ENCODE measurements at places on chromosomes 7 and 10.

DNA sequence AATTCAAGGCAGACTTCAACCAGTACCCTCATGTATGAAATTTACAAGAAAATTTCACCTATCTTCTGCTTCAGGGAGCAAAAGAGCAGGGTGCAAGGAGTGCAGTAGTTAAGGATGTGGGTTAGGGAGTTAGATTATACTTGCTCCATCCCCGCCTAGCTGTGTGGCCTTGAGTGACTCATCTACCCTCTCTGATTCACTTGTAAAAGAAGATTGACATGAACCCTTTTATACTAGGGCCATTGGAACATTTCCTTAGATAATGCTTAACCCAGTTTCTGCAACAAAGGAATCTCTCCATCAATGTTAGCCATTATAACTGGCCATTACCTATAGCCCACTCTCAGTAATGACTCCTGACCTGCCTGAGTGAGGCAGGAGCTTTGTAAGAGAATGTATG lies 10.2 kb upstream of the HSPA12A start:
- no peak for DNase-seq

DNA sequence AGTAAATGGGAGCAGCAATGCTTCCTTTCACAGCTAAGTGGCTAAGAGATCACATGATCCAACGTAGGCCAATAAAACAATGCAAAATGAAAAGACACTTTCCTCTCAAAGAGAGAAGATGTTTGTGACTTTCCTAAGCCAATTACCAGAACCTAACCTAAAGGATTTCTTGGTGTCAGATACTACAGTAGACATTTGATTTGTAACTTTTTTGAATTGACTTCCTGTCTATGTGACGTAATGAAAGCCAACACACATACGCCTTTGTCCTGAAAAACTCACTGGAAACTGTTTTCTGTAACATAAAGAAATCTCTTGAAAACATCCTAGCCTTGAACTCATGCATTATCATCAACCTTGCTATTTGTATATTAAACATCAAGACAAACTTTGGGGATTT lies 417.1 kb downstream of the GPAM start:
- DNase-seq = no peak

DNA sequence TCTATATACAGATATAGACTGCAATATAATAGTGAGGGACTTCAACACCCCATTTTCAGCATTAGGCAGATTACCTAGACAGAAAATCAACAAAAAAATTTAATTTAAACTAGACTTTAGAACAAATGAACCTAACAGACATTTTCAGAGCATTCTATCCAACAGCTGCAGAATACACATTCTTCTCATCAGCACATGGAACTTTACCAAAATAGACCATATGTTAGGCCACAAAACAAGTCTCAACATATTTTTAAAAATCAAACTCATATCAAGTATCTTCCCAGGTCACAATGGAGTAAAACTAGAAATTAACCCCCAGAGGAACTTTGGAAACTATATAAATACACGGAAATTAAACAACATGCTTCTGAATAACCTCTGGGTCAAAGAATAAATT lies 169.6 kb downstream of the MTERF1 start:
- DNase-seq = no peak

DNA sequence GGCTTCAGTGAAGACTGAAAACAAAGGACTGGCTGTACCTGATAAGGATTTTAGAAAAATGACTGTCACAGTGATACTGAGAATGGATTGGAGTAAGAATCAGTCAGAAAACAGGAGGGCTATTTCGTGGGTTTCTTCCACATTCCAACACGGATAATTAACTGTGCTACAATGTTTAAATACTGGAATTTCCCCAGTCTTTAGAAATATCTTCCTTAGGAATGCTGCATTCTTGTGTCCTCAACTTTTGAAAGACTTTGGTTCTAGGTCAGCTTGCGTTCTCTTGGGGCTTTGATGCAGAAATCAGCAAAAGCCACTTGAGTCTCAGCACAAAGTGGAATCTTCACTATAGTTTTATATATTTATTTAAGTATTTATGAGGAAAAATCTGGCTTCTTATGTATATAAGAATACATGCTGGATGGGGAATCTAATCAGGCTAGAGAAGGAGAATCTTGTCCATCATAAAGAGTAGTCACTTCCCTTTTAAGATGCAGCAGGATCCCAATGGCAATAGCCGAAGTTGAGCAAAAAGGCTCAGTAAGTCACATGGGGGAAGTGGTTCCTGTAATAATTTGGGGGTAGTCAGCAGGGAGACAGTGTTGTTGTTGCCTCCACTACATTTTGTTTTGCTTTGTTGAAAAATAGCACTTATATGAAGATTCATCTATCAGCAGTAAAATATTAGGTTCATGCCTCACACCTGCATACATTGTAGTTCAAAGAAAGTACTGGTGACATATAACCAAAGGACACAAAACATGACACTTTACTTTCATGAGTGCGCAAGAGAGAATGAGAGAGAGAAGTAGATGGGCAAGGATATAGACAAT lies 86.0 kb downstream of the CH25H start:
- DNase-seq = no peak

GRCh38 chr10:73995035-73995358 lies 2.9 kb upstream of the VCL start:
- no peak for DNase-seq

GRCh38 chr7:104362756-104363155 lies 34.4 kb downstream of the LHFPL3 start:
- DNase-seq = no peak

- DNase-seq = no peak
Observed at GRCh38 chr7:101137651-101138212, 10.8 kb downstream of the SERPINE1 start.

DNA sequence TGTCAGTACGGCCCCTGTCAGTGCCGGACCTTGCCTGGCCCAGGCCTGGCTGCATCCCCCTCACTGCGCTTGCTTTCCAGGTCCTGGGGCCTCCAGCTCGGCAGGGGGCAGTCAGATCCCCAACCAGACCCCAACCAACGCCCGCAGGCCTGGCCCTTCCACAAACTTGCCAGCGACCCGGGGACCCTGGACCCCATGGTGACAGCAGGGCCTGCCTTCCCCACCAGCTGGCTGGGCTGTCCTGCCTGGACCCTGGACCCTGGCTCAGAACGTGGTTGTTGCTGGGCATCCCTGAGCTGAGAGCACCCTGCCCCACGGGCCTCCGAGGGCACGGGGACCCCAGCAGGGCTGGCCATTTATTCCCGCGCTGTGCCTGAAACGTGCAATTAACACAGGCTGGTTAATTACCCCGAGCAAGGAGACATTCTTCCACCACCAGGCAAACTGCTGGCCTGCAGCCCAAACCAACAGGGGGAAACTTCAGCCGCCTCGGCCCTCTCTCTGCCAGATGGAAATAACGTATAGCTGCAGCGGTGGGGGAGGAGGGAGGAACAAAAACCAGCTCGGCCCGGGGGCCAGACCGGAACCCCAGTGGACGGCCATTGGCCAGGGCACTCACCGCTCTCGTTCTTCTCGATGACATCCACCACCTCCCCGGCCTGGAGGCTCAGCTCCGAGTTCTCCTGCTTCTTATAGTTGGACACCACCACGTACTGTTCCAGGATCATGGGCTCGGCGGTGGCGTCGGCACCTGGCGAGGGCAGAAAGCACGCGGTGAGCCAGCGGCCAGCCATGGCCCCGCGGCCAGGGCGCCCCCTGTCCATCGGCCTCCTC lies 167.1 kb downstream of the NEURL1 start:
- peak; percentile 54 for DNase-seq

GRCh38 chr7:148180075-148180474 lies 410.5 kb upstream of the C7orf33 start:
- DNase-seq = no peak

DNA sequence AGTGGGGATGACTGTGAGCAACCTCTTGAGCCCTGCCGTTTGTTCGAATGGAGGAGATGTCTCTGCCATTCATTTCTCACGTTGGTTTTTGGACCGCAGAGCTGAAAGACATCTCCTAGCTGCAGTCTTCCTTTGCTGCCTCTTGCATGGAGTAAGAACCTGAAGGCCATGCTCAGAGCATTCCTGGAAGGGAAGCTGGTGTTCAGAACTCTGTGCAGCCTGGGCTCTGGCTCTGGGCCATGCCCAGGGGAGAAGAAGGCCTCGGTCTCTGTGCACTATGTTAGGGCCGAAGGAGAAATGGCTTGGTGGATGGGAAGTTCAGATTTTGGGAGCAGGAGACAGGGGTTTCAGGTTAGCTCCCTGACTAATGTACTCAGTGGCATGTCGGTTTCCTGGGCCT lies 22.9 kb downstream of the SFTPD start:
- DNase-seq = no peak

DNA sequence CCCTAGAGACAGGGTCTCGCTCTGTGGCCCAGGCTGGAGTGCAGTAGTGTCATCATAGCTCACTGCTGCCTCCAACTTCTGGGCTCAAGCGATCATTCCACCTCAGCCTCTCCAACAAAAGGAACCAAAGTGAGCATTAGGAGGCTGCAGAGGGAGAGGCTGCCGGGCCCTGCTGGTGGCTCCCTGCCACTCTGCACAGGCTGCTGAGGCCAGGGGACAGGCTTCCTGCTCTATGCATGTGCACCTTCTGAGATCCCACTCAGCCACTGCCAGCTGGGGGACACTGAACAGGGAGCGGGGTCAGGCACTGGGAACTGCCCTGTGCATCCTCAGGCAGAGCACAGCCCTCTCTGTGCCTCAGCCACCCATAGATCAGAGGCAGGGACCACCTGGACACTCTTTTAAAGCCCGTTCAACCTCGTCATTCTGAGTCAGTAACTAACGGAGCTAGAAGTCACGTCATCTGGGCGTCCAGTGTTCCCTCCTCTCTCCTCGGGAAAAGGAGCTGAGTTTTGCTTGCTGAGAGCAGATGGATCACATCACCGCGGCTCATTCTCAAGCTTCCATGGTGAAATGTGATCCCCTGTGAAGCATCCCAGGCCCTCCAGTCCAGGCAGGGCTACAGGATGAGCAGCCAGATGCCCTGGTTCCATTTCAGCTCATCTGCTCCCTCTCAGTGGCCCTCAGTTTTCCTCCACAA lies 109.6 kb downstream of the MYL10 start:
- no peak for DNase-seq
